Uterus (tissue), 4 donors: ENCODE measurements at places on chromosomes 7 and 10. TPM values are rescaled to one million over a fixed set of nuclear protein-coding genes. Genes with fewer than 3 reads are reported as not detected.

PANK1 gene
- 1.3 TPM for total RNA-seq

FAM25C gene
- not detected for total RNA-seq

DNA sequence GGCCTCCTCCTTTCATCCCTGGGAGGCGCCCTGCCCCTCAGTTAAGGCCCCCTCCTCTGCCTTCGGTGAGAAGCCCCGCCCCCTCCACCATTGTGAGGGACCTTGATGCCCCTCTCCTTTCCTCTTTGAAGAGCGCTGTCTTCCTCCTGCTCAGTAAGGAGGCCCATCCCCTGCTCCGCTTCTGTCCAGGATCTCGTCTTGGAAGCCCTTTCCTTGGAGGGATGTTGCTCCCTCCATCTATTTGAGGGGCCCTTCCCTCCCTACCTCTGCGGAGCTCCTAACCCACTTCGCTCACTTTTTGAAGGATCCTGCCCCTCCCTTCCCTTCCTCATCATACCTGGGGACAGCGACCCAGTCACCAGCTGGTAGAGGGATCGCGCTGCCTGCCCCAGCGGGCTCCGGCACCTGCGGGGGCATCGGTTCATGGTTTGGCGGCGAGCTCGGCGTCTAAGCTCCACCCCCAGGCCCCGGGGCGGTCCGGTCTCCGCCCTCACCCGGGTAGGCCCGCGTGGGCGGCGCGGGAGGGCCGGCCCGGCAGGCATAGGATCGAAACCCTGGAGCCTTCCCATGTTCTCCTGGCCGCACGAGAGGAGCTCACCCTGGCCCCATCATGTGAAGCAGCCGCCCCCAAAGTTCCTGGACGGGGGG is 4.1 kb downstream of the KCNIP2 start:
- H3K4me3 ChIP-seq: no peak overlapping the region
- no peaks in the 10 kb centered on the region for H3K36me3 ChIP-seq
- no peaks in the 10 kb centered on the region for H3K27me3 ChIP-seq

DNA sequence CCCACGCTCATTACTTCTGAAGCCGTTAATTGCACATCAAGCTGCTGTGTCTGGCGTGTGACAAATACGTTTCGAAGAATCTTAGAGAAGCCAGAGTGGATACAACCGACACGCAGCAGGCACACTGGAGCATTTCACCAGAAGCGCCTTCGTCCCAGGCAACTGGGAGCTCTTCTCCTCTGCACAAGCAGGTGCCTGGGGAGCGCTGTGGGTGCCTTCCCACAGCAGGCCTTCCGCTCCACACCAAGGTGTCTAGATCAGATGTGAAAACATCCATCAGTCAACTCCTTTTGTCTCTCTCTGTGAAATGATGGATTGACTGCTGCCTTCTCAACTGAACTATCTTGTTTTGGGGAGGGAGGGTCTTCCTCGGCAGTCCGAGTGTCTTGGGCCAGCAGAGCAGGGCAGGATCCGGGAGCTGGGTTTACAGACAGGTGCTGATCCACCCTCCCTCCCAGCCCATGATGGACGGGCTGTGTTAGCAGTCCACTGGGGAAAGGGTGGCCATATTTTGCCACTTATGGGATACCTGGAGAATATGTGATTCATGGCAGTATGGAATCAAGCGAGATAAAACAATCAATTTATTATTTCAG is 326.3 kb downstream of the TCERG1L start:
- no peaks in the 10 kb centered on the region for H3K27me3 ChIP-seq
- no peaks in the 10 kb centered on the region for H3K36me3 ChIP-seq
- no peak overlapping the region for H3K27ac ChIP-seq
- no peak for DNase-seq
